ENCODE measurements at places on chromosomes 7 and 10.

GRCh38 chr10:4535521-4535920, 290.5 kb upstream of the AKR1E2 start:
- DNase-seq = no peak

GRCh38 chr7:73544678-73545077, 12.8 kb downstream of the BCL7B start:
- DNase-seq = no peak

DNA sequence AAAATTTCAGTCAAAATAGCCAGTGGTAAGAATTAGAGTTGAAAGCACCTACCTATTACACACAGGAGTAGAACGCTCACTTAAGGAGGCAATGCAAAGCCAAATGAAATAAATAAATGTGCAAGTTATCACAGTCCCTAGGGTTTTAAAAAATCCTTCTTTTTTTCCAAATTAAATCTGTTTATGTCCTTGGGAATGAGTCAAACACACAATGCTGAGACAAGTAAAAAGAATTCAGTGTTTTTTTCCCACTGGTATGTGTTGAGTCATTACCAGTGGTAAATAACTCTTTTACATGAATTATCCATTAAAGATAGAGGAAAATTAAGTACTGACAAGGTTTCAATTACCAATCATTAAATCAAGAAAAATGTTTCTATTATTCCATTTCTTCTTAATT, 438.6 kb downstream of the TNS3 start:
- DNase-seq = no peak

- no peak for DNase-seq
Observed at GRCh38 chr10:43151371-43151770, 13.1 kb downstream of the CSGALNACT2 start.

- no peak for DNase-seq
Observed at GRCh38 chr10:102613286-102613685, 31.0 kb upstream of the TRIM8 start.

GRCh38 chr7:139568813-139569490, 45.5 kb downstream of the CLEC2L start:
- DNase-seq = no peak

- DNase-seq = no peak
Observed at GRCh38 chr7:91068136-91068795, 196.0 kb upstream of the FZD1 start.

GRCh38 chr10:114682532-114682931, 24.5 kb upstream of the ABLIM1 start:
- no peak for DNase-seq

DNA sequence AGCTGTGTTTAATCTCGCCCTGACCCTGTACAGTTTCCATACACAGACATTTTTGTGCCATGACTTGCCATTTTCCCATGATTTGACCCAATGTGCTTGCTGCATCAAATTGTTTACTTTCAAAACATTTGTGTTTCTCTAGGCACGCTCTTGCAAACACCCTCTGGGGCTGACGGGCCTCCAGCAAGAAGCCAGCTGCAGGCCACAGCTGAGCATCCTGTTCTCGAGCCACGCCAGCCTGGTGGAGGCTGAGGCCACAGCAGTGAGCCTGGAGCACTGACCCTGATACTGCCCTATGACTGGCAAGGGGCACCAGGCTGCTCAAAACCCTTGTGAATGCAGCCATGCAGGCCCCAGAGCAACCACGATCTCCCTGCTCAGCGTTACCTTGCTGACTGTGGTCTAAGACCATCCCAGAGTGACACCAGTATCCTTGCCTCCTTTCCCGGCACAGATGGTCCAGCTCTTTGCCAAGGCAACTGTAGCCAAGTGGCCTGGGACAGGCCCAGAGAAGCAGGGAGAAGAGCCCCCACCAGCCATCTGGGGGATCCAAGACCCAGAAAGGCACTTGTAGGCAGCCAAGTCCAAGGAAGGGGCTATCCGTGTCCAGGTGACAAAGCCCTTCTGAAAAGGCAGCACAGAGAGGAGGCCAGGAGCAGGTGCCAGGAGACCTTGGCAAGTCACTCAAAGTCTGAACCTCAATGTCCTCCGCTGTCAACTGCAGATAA, 78.5 kb downstream of the OAT start:
- no peak for DNase-seq

GRCh38 chr7:8536431-8536830, 103.0 kb downstream of the NXPH1 start:
- no peak for DNase-seq

DNA sequence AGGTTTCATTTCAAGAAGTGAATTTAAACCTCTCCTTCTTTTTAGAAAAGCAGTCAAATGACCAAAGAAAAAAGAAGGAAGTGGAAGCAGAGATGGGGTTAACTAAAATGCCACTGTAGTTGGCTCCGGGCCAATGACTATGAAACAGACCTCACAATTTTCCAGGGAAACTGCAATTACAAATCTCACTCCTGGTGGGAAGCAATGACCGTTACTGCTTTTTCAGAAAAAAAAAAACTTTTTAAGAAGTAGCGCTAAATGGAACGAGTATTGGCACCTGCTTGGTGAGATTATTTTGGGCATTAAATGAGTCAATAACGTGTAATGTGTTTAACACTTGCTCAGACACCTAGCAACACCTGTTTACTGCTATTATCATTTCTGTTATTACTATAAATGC, 1.2 kb downstream of the SFRP4 start:
- DNase-seq = no peak

DNA sequence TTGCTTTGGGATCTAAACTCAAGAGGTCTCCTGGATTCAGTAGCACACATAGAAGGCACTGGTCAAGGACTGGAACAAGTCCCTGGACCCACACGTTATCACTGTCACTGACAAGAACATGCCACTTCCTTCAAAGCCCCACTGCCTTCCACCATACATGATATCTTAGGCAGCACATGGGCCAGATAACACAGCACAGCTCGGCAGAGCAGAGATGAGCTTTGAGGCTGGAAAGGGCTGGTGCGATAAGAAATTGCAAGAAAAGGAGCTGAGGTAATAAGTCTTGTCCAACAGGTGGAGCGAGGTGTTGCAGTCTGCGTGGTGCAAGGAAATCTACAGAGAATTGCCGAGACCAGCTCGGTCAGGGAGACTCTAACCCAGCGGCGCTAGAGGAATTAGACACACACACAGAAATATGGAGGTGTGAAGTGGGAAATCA, 139.8 kb upstream of the CDK13 start:
- DNase-seq = no peak

GRCh38 chr10:77386365-77386764, 251.2 kb downstream of the KCNMA1 start:
- no peak for DNase-seq

GRCh38 chr7:129771928-129772479, 160.5 kb downstream of the NRF1 start:
- no peak for DNase-seq

- DNase-seq = no peak
Observed at GRCh38 chr10:30348378-30348776, 701 bp downstream of the MTPAP start.

DNA sequence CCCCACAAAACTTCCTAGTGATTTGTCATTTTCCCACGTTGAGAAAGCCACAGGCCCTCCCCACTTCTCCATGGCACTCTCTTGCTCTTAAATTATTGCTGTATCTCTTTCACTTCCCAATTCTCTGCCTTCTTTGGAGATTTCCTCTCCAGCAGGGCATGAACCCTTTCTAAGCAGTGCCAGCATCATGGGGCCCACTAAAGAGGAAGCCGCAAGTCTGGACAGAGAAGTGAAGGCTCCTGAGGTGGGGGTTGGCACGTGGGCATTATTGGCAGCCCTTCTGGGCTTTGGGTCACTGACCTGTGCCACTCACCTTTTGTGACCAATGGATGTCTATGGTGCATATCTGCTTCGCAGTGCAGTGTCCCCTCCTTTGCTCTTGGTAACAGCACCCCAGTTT, 97.7 kb upstream of the TCF7L2 start:
- no peak for DNase-seq
